ENCODE measurements at places on chromosomes 11 and 22.

- DNase-seq, result no peak
These were observed 7.0 kb downstream of the MAP3K11 start for GRCh38 chr11:65606876-65607613.

GRCh38 chr11:74731301-74732094 is at the start of gene CHRDL2:
Gene CHRDL2, minus strand, starts transcription at chr11:74731426. Its CDS starts 538 bp downstream, at chr11:74730888.
- DNase-seq, result no peak

DNA sequence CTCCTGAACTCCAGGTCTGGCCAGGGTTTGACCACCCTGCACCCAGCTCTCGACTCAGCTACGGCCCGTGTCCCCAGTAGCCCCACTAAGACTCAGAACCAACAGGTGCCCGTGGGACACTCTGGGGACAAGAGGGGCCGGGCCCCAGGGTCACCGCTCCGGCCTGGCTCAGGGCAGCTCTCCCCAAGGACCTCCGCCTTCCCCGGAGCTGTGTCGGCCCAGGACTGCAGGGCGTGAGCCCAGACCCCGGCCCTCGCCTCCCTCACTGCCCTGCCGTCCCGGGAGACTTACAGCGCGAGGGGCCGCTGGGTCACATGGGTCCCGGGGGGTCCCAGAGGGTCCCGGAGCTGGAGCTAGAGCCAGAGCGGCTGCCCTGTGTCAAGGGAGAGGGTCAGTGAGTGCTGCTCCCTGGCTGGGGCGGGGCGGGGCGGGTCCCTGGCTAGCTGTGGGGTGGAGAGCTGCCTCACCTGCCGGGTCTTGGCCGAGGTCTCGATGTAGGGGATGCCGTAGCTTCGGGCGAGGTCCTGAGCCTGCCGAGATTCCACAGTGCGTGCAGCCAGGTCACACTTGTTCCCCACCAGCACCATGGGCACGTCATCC is 2.3 kb downstream of the HRAS start:
- no peak for DNase-seq

DNA sequence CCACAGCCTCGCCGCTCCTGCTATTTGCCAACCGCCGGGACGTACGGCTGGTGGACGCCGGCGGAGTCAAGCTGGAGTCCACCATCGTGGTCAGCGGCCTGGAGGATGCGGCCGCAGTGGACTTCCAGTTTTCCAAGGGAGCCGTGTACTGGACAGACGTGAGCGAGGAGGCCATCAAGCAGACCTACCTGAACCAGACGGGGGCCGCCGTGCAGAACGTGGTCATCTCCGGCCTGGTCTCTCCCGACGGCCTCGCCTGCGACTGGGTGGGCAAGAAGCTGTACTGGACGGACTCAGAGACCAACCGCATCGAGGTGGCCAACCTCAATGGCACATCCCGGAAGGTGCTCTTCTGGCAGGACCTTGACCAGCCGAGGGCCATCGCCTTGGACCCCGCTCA is 35.5 kb downstream of the LRP5 start:
- DNase-seq, result no peak

- no peak for DNase-seq
These were observed 81.9 kb upstream of the HEPHL1 start for GRCh38 chr11:93939084-93939760.

GRCh38 chr11:1749395-1750351 is 722 bp downstream of the IFITM10 start:
- DNase-seq, result no peak

- DNase-seq, result no peak
These were observed 640.2 kb upstream of the LUZP2 start for GRCh38 chr11:23856654-23857053.

DNA sequence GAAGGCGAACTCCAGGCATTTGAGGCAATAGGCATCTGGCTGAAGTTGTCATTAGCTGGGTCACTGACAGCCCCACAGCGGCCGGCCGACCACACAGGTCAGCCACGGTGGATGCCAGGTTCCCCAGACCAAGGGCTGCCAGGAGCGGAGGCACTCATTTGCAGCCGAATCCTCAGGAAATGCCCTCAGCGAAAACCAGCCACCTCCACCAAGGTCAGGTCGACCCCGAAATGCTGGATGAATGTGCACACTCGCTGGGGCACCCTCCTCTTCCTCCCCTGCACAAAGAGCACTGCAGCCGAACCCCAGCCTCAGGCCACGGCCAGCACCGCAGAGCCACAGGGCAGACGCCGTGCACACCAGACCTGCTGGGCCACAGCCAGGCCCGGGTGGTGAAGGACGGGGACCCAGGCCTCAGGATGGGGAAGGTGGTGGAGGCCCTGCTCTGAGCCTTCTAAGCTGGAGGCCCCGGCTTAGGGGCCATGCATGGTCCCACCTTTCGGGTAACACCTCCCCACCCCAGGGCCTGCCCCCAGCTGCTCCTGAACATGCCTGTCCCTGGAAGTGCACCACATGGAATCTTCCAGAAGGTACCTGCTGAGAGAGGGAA is 206.0 kb downstream of the BRD1 start:
- DNase-seq, result no peak

GRCh38 chr11:76239483-76240160 is 33.3 kb upstream of the WNT11 start:
- DNase-seq, result no peak

DNA sequence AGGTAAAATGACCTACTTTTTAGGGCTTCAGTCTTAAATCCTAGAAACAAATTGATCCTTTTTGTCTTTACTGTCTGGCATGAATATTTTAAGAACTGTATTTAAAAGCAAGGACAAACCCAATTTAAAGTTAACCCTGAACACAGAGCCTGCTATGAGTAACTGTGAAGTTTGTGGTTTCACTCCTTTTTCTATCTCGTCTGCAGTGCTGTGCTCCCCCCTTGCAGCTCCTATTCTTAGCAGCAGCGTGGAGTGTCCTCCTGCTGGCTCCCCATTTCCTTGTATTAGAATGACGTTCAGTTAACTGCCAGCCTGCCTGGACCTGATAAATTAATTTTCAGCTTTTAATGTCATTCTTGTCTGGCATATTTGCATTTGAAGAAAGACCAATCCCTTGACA is 40.0 kb upstream of the LRRC4C start:
- no peak for DNase-seq

- no peak for DNase-seq
These were observed 14.8 kb upstream of the CARD10 start for GRCh38 chr22:37533995-37534394.

- no peak for DNase-seq
These were observed 14.2 kb downstream of the BMAL1 start for GRCh38 chr11:13291800-13292199.

GRCh38 chr11:87484566-87484965 is 446.8 kb downstream of the TMEM135 start:
- DNase-seq, result no peak

DNA sequence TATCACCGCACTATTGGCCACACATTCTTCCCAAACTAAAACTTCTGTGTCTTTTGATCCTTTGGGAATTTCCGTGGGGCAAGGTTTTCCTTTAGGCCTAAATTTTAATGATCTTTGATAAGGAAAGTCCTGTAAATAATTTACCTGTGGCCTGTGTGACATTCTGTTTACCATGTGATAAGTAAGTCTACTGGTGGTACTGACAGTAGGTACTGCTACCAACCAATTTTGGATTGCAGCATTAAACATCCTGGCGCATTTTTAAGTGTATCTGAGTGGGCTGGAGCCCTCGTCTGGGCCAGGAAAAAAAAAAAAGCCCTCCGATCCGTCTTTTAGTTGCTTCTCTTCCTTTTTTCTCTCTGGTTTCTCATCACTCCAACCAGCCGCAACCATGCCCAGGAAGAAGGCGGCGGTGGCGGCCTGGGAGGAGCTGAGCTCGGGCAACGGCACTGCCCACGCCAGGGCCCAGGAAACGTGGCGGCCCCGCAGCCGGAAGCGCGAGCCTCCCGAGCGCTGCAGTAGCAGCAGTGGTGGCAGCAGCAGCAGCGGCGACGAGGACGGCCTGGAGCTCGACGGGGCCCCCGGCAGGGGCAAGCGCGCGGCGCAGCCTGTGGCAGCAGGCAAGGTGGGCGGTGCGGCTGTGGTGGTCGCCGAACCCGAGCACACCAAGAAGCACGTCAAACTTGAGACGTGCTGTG is 33.6 kb downstream of the ASRGL1 start:
- DNase-seq, result no peak

GRCh38 chr22:24434471-24435322 is 7.3 kb downstream of the ADORA2A start:
- peak; percentile 37 for DNase-seq

DNA sequence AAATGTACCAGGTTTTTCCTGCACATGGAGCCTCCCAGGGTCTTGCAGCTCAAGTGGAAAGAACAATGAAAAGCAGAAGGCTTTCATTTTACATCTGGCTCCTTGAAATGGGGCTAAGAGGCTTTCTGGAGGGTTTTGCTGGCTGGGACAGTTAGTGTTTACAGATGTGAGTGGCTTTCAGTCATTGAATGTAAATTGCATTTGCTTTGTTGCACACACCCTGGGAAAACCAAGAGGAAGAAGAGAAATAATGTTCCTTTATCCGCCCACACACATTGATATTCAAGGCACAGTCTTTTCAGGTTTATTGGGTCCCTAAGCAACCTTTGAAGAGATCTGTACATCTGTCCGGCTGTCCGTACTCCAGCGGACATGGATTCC is 144.5 kb downstream of the SPON1 start:
- no peak for DNase-seq

DNA sequence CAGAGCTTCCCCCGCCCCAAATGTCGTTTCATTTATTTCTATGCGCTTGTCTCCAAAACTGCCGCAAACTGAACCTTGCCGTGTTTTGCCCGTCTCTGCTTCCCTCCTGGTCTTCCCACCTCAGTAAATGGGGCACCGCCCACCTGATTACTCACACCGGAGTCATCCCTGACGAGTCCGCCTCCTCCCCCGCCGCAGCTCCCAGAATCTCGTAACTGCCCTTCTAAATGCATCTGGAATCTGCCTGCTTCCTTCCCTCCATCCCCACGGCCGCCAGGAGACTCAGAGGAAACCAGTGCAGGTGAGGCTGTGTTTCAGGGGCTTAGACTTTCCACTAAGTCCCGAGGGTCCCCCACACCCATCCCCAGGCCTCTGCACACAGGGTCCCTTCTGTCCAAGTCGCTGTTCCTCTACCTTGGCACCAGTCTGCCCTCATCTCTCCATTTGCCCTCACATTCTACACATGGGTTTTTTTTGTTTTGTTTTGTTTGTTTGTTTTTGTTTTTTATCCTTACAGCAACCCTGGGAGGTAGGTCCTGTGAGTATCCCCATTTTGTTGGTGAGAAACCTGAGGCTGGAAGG is 62.6 kb upstream of the PHF21B start:
- no peak for DNase-seq

DNA sequence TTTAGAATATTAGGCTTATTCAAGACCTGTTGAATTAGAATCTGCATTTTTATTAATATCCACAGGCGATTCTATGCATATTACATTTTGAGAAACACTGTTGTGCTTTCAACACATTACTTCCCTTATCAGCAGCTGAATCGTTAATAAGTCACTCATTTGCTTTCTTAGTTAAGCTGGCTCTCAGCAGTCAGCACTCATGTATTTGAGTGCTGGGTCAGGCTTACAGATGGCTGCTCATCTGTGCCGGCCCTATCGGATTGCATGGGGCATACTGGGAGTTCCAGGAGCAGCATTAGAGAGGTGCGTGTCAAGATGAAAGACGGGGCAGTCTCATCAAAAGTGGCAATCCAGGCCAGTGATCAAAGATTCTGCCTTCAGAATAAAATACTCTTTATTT is 10.8 kb upstream of the OR51L1 start:
- DNase-seq, result no peak

DNA sequence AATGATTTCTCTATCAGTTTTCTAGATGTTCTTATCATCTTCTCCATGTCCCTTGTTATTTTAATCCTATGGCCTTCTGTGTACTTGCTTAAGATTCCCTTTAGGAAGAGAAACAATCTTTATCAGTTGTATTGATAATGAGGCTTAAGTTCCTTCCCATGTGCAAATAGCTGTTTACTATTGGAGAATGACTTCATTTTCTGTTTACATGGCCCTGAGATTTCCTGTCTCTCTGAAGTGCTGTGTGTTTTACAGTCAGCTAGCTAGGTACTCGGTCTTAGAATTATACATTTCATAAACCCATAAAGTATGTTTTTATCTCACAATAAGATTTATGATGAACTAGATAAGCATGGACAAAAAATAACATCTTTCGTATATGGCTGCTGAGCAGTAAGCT is 67.5 kb upstream of the CCDC179 start:
- no peak for DNase-seq

GRCh38 chr11:67600324-67601029 is 6.3 kb upstream of the NDUFV1 start:
- no peak for DNase-seq

DNA sequence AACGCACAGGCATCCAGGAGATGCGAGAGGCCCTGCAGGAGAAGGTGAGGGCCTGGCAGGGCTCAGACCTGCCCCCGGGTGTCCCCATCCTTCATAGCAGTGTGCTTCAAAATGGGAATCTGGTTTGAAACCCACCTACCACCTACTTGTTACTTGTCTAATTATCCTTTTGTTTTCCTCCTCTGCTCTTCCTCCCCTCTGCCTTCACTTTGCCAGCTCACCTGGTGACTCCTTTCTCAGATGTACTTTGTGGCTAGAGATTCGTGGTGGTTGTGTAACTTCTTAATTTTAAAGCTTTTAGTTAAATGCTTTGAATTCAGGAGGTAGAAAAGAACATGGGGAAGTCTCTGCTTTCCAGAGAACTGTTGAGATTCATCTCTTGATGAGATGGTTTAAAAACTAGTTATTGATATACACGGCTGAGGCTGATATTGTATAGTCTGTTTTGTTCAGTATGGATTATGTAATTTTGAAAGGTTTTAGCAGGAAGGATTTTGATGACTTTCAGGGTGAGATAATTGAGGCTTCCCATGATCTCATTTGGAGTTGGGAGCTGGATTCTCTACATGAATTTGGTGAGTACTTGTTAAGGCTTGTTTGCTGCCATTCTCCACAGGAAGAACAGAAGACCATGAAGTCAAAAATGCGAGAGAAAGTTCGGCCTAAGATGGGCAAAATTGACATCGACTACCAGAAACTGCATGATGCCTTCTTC is 8.0 kb downstream of the SF3B2 start:
- DNase-seq, result no peak

DNA sequence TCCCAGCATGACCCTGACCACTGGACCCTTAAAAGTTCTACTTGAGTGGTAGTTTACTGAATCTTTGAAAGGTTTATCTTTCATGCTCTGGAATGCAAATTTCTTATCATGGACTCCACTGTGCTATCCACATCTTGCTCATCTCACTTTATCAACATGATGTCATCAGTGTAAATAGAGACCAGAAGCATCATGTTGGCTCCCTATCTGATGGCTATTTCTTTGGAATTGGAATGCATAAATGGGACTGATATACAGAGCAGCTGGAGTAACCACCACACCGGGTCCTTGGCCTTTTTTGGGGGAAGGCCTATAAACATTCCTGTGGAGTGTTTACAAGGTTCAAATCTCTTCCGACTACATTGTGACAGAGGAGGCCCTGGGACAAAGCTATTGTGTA is 74.1 kb upstream of the CEP126 start:
- DNase-seq, result no peak

DNA sequence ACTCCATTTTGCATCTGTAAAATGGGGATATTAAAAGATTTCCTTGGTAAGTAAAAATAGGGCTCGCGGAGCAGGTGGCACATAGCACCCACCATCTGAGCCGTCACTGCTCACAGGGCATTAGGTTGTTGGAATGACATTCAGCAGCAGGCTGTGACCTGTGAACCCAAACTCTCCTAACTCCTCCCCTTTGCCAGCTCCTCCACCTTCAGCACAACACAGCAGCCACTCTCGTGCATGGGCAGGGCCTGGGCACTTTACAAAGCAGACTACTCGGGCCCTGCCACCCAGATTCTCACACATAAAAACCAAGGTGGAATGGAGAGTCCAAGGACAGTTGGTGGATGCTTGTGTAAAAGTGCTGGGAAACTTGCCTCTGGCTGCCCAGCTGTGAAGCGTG is 77.2 kb downstream of the FLI1 start:
- no peak for DNase-seq

Measured in stimulated activated CD8-positive, alpha-beta memory T cell treated with anti-CD3 and anti-CD28 coated beads, Interleukin-15, amount 100 ng/mL, for 24 hours (primary cell).